ENCODE measurements at places on chromosomes 16 and 17.

DNA sequence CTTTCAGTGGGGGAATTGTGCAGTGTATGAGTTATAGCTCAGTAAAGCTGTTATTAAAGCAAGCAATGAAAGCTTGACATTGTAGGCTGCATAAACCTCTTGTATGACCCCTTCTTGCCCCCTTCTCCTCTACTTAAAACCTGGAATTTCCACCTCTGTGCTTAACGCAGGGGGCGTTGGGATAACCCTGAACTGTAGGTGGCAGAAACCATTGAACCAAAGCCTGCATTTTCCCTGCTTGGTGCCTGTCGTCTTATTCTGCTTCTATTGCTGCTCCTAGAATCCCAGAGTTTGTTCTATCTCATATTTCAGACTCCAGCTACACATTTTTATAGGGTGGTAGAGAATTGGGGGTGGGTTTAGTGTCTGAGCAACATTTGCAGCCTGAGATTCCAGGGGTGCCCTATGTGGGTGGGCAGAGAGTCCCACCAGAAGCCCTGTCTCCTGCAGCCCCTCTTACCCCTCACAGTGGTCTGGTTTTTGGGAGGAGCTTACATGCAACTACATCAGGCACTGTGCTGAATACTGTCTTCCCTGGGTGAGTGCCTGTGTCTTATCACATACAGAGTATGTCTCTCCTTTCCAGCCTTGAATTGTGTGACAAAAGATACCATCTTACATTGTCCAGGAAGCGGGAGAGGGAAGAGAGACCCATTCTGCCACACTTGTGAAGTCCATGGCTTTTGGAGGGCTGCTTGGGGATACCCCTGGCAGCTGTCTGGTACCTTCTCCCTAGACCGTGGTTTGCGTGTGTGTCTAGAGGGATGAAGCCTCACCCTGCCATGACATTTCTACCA, 407.7 kb upstream of the EEF2KMT start:
- no peak for DNase-seq

DNA sequence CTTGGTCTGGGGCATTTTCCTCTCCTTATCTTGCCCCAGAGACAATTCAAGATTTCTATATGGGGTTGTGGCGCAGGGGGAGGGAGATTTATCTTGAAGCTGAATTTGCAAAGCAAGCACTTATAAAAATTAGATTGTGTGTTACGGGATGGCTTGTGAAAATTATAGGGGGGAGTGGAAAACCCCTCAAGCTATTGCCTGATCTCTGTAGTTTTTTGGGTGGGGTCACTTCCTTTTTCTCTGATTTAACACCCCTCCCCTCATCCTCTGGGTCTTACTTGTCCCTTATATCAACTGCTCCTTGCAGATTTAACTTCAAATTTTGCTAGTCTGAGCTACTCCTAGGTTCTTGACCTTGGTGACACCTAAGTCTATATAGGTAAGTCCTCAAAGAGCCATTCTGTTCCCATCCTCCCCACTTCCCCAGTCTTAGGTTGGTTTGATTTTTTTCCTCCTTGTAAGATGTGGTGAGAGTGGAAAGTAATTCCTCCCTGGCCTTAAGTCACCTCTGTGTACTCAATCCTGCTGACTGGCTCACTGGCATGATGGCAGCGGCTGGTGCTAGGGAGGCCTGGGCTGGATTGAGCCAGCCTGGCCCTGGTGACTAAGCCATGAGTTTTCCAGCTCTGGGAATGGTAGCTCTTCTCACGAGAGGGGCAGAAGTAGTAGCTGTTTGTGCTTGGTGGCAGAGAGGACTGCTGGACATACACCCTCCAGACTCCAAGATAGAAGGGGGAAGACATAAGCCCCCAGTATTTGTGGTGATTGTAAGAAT, 2.3 kb downstream of the ARL4D start:
- DNase-seq = no peak

- no peak for DNase-seq
These were observed 2.1 kb upstream of the CEP295NL start for GRCh38 chr17:78905116-78905515.

DNA sequence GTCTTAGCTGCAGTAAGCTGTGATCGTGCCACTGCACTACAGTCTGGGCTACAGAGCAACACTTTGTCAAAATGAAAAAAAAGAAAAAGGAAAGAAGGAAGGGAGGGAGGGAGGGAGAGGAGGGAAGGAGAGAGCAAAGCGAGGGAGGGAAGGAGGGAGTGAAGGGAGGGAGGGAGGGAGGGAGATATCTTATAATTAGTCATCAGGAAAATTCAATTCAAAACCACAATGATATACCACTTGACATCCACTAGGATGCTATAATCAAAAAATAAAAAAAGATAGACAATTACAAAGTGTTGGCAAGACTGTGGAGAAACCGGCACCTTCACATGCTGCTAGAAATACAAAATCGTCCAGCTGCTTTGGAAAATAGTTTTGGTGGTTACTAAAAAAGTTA, 93.8 kb downstream of the CDC27 start:
- no peak for DNase-seq

DNA sequence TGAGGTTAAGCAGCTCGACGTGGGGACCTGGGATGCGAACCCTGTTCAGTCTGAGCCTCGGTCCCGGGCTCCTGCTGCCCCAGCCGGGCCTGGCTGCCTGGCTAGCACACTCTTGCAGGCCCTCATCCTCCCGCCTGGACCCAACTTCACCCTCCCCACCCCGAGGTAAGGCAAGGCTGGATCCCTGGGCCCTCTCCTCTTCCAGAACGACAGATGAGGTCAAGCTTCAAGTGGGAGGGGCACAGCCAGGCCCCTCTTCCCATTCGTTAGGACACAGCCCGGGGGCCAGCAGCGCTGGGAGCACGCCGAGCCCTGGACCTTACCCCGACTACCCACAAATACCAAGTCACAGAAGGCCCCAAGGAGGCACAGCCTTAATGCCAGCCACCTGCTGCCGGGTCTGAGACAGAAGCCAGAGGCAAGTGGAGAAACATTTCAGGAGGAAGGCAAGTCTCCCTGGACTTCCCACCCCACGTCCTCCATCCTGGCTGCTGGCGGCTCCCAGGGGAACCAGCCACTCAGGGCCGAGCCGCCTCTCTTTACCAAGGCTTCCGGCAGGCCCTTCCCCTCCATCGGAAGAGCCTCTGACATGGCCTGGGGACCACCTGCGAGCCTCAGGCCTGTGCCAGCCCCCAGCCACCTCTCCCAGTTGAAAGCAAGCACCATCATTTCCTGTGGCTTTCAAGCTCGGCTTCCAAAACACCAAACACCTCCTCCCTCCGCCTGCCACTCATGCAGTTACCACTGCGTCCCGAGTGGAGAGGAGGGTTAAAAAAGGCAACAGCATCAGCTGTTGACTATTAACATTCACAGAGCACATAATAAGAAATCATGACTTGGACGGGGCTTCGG, 59.9 kb downstream of the RPH3AL start:
- no peak for DNase-seq

GRCh38 chr16:34802848-34803599, 1343.6 kb downstream of the TP53TG3F start:
- DNase-seq = no peak

DNA sequence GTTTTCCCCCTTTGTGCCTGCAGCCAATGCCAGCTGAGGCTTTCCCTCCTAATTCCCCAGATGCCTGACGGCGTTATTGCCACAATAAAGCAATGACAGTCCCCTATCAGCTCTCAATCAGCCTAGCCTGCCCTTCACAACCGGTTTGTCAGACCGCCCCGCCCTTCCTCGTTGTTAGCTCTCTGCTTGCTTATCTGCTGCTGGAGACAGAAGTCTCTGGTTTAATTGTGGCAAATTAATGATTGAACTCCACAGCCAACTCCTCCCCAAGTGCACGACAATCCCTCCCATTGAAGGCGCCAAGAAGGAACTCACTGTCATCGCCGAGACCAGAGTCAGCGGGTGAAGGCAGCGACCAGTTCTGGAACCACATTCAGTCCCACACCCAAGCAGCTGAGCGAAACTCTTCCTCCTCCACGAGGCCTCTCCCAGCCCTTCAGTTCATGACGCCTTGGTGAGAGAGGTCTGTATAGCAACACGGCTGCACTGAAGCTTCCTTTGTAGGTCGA, 474.4 kb downstream of the SLC39A11 start:
- no peak for DNase-seq

- no peak for DNase-seq
These were observed 259.0 kb downstream of the CPPED1 start for GRCh38 chr16:12544477-12545296.

DNA sequence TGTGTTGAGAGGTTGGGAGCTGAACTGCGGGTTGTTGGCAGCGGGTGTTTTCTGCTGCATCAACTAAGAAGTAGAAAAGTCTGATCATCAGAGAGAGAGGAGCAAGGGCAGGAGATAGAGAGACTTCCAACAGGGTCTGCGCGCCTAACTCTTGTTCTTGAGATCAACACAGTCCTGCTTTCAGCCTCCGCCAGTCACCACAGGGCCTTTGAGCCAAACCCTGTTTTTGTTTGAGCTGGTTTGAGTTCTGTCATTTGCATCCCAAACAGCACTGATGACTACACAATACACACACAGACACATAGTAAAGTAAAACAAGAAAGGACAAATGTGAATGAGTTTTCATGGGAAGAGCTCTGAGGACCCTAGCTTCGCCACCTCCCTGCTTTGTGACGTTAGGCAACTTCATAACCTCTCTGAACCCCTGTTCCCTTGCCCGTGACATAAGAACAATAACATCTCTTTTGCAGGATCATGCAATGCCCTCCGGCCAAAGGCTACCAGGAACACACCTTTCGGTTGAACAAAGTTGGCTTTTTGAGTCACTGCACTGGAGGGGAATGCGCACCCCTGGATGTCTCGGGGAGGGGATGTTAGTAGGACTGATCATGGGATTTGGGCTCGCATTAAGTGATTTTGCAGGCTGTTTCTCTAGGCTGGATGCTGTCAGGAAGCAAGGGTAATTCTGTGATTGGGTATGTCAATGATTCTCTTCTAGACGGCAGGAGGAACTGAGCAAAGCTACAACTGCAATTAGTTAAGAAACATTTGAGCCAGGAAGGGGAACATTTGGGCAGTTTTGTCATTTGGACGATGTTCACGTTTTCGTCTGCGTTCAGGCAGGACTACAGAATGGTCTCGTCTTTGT, 92.3 kb downstream of the C16orf78 start:
- no peak for DNase-seq

- DNase-seq = no peak
These were observed 929.8 kb downstream of the KCNJ2 start for GRCh38 chr17:71099003-71099714.

DNA sequence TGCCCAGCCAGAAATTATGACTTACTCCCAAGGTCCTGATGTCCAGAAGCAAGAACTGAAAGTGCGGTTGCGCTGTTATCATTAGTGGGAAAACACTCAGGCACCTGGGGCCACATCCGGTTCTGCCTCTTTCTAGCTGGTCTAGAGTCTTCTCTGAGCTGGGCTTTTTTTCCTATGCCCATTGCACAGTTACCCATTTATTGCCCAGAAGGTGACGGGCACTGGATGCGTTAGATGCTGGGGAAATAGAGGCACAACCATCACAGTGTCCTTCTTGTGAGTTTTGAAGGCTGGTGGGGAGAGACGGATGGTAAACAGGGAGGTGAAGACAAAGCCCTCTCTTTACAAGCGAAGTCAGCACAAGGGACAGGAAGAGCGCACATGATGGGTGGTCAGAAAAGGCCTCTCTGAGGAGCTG, 37.7 kb downstream of the PLCG2 start:
- DNase-seq = no peak

DNA sequence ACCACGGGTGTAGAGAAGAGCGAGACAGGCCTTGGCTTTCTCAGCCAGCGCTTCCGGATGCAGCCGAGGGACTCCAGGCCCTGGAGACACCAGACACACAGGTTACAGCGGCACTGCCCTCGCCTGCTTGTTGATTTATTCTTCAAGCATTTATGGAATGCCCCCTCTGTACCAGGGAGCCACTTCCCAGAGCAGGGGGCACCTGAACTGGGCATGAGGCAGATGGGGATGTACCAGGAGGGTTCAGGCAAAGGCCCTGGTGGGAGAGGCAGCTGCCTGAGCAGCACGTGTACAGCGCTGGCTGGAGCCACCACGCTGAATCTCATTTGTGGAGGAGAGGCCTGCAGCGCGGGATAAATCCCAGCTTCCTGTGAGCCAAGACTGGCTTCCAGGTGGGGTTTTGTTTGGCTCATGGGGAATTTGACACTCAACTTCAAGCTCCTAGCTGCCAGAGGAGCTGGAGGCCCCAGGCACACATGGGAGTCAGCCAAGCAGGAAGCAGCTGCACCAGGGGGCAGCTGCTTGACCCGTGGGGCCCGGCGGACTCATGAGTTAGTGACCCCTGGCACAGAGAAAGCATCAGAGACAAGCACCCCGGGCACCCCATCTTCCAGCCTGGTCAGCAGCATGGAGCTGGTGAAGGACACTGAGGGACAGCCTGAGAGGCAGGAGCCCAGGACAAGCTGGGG, 59.7 kb downstream of the IL21R start:
- no peak for DNase-seq

- no peak for DNase-seq
These were observed 1.9 kb downstream of the ATP1B2 start for GRCh38 chr17:7652388-7653356.

GRCh38 chr17:27494192-27495091, 38.2 kb downstream of the KSR1 start:
- DNase-seq = no peak

GRCh38 chr16:75593825-75594820, 27.9 kb downstream of the GABARAPL2 start:
- no peak for DNase-seq

GRCh38 chr17:917941-918740, 61.4 kb downstream of the NXN start:
- no peak for DNase-seq

GRCh38 chr16:86403541-86404163, 106.7 kb upstream of the FOXF1 start:
- no peak for DNase-seq

- DNase-seq = no peak
These were observed 230.1 kb downstream of the SLC39A11 start for GRCh38 chr17:72862276-72862999.

DNA sequence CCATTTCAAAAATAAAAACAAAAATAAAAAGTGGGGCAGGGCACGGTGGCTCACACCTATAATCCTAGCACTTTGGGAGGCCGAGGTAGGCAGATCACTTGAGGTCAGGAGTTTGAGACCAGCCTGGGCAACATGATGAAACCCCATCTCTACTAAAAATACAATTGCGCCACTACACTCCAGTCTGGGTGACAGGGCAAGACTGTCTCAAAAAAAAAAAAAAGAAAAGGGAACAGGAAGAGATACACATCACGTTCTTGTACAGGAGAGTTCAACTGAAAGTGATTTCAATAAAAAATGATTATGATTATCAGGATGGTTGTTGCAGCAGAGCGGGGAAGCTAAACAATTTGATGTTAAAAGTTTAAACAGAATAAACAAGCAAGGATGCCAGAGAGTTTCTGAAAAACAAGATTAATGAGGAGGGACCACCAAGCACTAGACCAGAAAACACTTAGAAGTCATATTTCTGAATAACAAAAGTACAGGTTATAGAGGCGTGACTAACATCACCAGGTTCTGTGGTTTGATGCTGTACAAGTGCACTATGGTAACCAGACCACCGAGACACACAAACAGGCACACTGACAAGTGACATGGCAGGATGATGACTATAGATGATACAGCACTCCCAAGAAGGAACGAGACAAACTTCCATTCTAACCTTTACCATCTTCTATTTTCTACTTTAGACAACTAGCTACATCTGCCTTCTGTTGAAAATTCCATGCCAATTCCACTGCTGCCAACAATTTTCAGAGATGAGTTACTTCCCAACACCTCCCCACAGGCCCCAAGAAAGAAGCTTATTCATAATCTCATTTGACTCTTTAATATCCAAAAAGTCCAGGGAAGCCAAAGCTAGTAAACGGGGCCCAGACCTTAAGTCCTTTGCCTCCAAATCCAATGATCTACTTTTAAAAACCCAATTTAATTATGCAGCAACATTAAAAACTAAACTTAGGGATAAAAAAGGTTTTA, 11.8 kb downstream of the DNAJA2 start:
- DNase-seq = no peak
